ENCODE measurements at places on chromosomes 13 and 19. TPM values are rescaled to one million over a fixed set of nuclear protein-coding genes. Genes with fewer than 3 reads are reported as not detected.

FAM124A gene
- 0.20 TPM for total RNA-seq

FUT2 gene
- total RNA-seq: not detected

GRCh38 chr13:50672025-50672424, 171.5 kb downstream of the DLEU7 start:
- no peak for DNase-seq

- DNase-seq: no peak
These were observed 121.7 kb upstream of the MAB21L1 start for GRCh38 chr13:35598233-35598632.

DNA sequence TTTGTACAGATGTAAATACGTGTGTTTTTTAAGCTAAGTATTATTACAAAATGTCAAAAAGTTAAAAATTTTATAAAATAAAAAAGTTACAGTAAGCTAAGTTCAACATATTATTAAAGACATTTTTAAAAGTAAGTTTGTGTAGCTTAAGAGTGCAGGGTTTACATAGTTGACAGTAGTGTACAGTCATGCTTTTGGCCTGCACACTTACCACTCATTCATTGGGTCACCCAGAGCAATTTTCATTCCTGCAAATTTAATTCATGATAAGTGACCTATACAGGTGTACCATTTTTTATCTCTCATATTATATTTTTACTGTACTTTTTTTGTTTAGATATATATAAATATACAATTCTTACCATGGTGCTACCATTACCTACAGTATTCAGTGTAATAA, 769.9 kb upstream of the SLITRK6 start:
- no peak for DNase-seq

DNA sequence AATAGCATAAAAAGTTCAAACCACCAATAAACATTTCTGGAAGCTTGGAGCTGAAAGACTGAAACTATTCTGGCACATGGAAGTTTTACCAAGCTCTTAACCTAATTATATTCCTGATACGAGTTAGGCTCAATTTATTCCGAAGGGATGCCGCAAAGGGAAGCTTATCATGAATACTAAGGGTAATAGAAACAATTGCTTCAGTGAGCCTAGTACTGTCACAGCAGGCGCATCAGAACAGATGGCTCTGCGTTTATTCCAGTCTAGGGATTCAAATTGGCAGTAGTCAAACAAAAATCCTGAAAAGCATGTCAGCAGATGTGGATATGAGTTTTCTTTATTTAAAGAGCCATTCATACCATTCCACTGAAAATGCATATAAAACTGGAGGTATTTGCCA, 779.5 kb downstream of the GPC5 start:
- DNase-seq: no peak

DNA sequence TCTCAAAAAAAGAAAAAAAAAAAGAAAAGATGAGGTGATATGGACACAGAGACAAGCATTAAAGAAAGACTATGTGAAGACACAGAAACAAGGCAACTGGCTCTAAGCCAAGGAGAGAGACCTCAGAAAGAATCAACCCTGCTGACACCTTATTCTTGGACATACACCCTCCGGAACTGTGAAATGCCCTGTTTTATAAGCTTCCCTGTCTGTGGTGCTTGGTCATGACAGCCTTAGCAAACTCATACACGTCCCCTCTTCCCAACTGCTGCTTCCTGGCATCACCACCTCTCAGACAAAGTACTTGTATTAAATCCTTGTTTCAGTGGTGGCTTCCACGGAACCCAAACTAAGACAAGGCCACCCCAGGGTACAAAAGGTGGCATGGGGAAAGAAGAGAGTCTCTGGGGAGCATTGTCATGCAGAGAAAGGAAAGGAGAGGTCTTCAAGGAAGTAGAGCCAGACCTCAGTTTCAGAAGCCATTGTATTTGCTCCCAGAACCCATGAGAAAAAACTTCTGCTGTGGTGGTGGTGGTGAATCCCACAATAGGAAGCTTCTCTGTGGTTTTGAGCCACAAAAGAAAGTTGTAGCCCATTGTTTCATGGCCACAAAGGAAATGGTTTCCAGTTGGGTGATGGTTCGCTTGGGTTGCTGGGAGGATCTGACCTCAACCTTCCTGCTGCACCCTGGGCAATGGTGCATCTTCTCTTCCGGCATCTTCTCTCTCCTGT, 16.3 kb upstream of the TSPAN16 start:
- DNase-seq: no peak

- DNase-seq: no peak
These were observed 628 bp downstream of the MRPL34 start for GRCh38 chr19:17306285-17306714.

Measured in MG63 (cell line).